ENCODE measurements at places on chromosomes 5 and 9.

GRCh38 chr9:5886114-5886939, 4.4 kb upstream of the MLANA start:
- peak; percentile 85 for DNase-seq

DNA sequence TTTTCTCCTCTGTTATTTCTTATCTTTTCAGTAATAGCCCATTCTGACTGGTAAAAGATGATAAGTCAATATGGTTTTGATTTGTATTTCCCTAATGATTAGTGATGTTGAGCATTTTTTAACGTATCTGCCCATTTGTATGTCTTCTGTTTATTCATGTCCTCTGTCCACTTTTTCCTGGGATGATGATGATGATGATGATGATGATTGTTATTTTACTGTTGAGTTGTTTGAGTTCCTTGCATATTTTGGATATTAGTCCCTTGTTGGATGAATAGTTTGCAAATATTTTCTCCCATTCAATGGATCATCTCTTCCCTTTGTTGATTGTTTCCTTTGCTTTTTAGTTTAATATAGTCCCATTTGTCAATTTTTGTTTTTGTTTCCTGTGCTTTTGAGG, 27.0 kb downstream of the UTP15 start:
- DNase-seq: no peak

DNA sequence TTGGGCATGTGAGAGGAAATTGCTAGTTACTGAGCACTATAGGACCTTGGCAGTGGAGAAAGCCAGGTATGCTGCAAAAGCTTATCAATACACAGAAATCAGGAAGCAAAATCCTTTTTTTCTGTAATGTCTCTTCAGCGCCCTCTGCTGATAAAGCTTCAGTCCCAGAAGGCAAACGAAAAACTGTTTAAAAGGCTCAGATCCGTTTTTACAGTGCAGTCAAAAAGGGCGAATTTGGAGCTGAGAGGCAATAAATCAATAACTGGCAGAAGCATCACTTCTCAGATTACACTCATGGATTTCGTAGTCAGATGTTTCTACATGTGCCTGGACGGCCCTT, 1.1 kb upstream of the MAN2A1 start:
- DNase-seq: no peak

GRCh38 chr5:37111426-37112382, 137.5 kb downstream of the CPLANE1 start:
- no peak for DNase-seq

GRCh38 chr9:89887286-89887685, 282.5 kb downstream of the GADD45G start:
- DNase-seq: no peak

DNA sequence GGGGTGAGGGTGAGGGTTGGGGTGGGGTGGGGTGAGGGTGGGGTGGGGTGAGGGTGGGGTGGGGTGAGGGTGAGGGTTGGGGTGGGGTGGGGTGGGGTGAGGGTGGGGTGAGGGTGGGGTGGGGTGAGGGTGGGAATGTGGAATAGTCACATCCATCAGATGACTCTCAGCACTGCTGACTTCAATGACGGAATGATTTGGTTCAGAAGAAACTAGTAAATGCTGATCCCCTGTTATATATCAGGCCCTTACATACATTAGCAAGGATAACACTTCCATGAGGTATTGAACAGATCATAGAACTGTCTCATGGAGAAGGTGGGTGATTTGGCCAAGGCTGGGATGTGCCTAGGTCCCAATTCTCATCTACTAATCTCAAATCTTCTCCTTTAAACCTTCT, 24.5 kb upstream of the C5orf47 start:
- no peak for DNase-seq

DNA sequence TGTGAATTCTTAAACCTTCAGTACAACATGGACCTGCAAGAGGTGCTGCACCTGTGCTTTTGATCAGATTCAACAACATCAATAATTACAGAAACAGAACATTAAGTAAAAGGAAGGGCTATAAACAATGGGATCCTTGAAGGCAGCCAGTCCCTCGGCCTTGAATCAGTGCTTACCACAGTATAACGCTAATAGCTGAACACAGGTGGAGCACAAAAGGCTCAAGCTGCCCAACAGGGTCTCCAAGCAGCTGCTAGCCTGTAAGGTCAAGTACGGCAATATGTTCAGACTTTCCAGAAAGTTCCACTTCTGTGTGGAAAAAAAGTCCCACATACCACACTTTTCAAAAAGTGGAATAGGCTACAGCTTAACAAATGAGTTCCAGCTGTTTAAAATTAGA, 61.9 kb upstream of the ITGA1 start:
- DNase-seq: no peak

DNA sequence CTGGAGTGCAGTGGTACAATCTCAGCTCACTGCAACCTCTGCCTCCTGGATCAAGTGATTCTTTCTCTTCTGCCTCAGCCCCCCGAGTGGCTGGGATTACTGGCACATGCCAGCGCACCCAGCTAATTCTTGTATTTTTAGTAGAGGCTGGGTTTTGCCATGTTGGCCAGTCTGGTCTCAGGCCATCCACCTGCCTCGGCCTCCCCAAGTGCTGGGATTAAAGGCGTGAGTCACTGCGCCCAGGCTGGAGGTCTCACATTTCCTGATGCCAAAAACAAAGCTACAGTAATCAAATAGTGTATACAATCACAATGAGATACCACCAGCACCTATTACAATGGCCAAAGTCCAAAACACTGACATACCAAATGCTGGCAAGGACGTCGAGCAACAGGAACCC, 51.1 kb downstream of the TTLL11 start:
- DNase-seq: no peak

DNA sequence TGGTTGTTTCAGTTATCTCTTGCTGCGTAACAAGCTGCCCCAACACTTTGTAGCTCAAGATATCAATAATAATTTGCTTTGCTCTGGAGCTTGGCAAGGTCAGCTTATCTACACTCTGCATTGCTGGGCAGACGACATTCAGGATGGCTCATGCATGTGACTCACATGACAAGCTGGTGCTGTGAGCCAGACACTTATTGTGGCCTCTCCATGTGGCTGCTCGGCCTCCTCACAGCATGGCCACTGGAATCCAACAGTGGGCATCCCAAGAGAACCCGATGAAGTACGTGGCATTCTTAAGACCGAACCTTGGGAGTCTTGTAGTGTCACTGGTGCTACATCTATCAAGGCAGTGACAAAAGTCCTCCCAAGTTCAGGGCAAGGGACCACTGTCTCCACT, 94.2 kb upstream of the MVB12B start:
- no peak for DNase-seq

GRCh38 chr9:115204904-115205453, 87.0 kb upstream of the TNC start:
- no peak for DNase-seq

GRCh38 chr5:93821891-93822415, 80.6 kb upstream of the POU5F2 start:
- DNase-seq: no peak

DNA sequence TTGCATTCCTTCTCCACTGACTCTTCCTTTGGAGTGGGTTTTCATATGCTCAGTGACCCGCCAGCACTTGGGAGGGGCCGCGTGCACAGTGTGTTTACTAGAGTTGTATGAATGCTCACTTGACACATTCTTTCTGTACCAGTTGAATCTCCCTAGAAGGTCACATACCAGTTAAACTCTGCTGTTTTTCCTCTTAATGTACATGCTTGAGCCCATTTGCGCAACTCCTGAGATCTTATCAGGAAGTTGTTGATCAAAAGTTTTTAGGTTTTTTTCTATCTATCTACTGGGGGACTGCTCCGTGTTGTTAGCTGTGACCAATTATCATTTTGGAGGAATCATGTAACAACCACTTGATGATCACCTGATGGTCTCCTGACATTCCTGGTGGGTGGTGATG, 392.7 kb downstream of the CDH9 start:
- DNase-seq: no peak

GRCh38 chr5:150213530-150213929, 23.7 kb downstream of the SLC6A7 start:
- no peak for DNase-seq

DNA sequence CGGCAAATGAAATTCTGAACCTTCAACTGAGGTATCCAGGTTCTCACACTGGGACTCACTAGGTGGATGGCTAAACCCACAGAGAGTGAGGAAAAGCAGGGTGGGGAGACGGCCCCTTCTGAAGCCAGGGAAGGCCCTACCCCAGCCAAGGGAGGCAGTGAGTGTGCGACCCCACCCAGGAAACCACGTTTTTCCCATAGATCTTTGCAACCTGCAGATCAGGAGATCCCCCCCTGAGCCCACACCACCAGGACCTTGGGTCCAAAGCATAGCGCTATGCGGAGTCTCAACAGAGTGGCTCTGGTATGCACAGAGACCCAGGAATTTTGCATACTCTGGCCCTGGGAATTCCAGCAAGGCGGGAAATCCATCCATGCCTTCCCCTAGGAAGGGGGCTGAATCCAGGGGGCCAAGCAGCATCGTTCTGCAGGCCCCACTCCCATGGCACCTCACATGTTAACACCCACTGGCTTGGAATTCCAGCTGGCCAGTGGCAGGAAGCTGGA, 19.9 kb downstream of the DTWD2 start:
- no peak for DNase-seq

DNA sequence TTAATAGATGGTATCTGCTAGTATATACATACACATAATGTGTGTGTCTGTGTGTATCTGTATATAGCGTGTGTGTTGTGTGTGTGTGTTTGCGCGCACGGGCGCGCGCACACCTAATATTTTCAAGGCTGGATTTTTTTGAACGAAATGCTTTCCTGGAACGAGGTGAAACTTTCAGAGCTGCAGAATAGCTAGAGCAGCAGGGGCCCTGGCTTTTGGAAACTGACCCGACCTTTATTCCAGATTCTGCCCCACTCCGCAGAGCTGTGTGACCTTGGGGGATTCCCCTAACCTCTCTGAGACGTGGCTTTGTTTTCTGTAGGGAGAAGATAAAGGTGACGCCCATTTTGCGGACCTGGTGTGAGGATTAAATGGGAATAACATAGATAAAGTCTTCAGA, 757 bp downstream of the FXN start:
- no peak for DNase-seq

- DNase-seq: no peak
Measured at GRCh38 chr5:88188458-88189132, 80.0 kb downstream of the TMEM161B start.

DNA sequence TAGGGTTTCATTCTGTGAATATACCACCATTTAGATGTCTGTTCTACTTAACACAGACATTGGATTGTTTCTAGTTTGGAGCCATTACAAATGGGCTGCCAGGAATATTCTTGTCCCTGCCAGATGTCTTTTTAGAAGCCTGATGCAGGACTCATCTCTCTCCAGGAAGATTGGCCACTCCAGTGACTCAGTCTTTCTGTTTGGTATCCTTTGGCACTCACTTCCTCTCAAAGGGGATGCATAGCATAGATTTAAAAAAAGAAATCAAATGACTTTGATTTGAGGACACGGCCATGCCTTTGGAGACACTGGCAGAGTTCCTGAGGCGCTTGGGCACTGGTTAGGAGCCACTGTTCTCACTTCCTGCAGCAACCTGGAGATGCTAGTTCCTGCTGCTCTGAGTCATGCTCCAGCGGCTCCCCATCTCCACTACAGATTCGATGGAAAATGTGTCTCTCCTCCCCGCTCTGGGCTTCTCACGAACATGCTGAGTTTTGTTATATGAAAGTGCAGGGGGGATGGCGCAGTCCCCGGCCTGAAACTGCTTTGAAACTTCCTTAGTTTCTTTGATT, 3.5 kb upstream of the ZNF366 start:
- DNase-seq: no peak

GRCh38 chr9:91295357-91295756, 66.4 kb downstream of the AUH start:
- no peak for DNase-seq

GRCh38 chr5:139915266-139915665, 119.7 kb downstream of the PSD2 start:
- DNase-seq: no peak

- DNase-seq: no peak
Measured at GRCh38 chr5:3660630-3661029, 65.0 kb downstream of the IRX1 start.

DNA sequence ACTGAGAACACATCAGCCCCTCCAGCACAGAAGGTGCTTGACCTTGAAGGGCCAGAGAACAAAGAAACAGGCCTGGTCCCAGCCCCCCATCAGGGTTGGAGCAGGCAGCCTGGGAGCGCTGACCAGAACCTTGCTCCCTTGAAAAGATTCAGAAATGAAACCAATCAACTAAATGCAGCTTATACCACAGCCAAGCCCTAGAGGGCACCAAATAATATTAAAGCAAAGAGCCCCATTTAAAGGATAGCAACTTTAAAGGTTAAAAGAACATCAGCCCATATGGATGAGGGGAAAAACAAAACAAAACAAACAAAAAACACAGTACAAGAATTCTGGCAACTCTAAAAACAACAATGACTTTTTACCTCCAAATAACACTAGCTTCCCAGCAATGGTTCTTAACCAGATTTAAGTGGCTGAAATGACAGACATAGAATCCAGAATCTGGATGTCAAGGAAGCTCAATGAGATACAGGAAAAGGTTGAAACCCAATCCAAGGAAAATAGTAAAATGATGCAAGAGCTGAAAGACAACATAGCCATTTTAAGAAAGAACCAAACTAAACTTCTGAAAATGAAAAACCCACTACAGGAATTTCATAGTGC, 471.9 kb downstream of the MTRR start:
- DNase-seq: no peak

DNA sequence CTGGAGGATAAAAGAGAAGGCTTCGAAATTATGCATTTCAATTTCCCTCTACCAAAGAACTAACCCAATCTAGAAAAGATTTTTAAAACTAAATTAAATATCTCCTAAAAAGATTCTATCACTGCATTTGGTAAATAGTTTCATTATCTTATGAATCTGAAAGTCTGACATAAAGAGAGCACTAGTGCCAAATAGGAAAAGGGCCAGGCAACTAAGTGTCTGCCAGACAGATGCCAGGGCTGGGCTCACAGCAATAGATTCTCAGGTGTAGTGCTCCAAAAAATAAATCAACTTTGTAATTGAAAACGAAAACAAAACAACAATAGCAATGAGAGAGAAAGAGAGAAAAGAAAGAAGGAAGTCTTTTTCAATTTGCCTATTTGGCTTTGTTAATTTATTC, 157.7 kb upstream of the GNA14 start:
- no peak for DNase-seq

- DNase-seq: no peak
Measured at GRCh38 chr9:114775121-114775520, 30.7 kb downstream of the TNFSF15 start.

DNA sequence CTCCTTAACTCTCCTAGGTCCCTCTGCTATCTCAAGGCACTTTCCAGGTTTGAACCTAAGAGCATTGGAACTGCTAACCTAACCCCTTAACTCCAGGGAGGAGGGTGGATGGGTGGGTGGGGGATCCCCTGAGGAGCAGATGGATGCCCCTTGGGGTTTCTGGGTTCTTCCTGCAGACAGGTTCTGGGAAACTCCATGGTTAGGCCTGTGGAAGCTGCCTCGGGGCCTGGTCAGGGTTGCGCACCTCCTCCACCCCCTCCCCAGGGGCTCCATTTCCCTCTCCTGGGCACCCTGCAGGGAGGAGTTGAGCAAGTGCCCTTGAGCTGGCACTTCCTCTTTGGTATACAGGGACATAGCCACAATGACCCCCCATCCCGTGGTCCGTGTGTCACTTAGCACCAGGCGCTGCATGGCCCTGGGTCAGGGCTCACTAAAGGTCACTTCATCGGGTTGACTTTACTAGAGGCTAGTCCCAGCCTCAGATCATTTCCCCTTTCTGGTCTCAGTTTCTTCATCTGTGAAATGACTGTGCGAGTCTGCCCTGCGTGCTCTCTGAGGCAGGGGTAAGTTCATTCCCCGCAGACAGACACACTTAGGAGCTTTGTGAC, 16.0 kb downstream of the CXXC5 start:
- DNase-seq: peak; percentile 65

All from germinal center (tissue), 1 donor.